ENCODE measurements at places on chromosomes 3 and 15.
A peak's percentile ranks its signal among the peaks of the same experiment; 100 is the strongest.

DNA sequence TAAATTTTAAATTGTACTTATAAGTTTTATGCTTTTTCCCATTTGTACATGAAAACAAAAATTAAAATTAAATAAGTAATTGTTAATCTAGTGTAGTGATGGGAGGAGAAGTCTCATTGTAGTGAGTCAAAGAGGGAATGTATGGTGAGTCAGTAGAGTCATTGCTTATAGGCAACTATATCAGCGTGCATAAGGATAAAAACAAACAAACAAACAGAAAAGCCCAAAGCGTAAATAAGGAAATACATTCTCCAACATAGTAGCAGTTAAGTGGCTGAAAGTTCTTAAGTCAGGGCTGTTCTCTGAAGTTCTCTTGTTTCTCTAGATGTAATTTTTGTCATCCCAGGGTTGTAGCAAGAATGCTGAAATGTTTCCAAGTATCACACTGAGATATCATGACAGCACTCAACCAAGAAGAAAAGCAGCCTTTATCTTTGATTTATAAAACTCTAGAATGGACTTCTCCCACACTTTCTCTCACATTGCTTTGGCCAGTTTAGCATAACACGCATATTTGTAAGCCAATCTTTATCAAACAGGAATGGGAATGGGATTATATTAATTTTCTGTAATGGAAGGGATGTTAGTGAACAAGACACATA lies 184.1 kb upstream of the TP63 start:
- no peak for DNase-seq

- DNase-seq = peak; percentile 44
These were observed 36.1 kb upstream of the EPHB3 start for GRCh38 chr3:184525337-184526087.

DNA sequence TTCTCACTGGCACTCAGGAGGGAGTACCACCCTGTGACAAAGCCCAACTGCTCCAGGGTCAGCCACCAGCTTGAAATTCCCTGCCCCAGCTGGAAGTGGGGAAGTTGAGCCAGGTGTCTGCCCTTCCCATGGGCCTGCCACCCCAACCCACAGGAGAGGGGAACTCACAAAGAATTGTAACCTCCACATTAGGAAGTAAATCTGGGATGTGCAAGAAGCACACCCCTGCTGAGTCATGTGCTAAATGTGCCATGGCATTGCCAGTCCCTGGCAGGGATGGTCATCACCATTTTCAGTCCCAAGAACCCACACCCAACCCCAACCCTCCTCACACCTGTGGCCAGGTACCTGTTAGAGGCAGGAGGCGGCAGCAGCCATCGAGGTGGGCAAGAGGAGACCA lies 165.2 kb upstream of the THBS1 start:
- DNase-seq = no peak

GRCh38 chr15:67827562-67828277 lies 2.4 kb downstream of the SKOR1 start:
- no peak for DNase-seq

DNA sequence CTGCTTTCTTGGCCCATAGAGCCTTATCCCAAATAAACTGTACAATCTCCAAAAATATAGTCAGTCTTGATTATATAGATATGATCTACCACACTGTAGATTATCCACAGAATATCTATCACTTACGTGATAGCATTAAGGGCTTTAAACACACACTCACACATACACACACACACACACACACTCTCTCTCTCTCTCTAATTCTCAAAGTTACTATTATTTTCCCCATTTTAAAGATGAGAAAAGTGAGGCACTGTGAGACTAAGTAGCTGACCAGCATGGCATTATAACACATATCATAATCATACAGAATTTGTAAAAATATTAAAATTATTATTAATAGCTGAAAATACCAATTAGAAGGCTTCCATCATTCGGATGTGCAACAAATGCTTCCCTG lies 4.2 kb downstream of the TBC1D5 start:
- no peak for DNase-seq

- no peak for DNase-seq
These were observed 21.6 kb downstream of the ANAPC13 start for GRCh38 chr3:134464064-134464688.

GRCh38 chr3:195855471-195856409 lies 44.0 kb upstream of the MUC4 start:
- no peak for DNase-seq

GRCh38 chr15:75008221-75008625 lies 12.9 kb downstream of the SCAMP5 start:
- DNase-seq = no peak

- no peak for DNase-seq
These were observed 23.5 kb upstream of the TSC22D2 start for GRCh38 chr3:150384296-150385212.

DNA sequence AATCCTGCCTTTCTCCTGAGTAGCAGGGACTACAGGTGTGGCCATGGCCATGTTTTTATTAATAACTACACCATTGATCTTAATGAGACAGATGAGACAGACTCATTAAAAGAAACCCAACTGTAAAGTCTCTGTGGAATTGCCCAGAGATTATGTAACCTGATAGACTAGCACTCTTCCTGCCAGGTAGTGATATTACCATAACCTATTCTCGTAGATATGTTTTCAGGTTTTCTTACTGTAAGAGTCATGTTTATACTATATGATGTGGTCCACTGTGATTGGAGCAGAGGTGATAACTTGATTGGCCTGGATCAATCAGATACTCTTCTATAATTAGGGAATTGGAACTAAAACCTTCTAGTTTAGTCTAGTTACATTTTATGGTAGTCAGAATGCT lies 93.7 kb downstream of the NFKBIZ start:
- DNase-seq = no peak

GRCh38 chr3:153045150-153045549 lies 116.9 kb upstream of the RAP2B start:
- DNase-seq = no peak

All from DMS153 (cell line).